Mesenteric fat pad (tissue), 1 donor: ENCODE measurements at places on chromosomes 11 and 22.

DNA sequence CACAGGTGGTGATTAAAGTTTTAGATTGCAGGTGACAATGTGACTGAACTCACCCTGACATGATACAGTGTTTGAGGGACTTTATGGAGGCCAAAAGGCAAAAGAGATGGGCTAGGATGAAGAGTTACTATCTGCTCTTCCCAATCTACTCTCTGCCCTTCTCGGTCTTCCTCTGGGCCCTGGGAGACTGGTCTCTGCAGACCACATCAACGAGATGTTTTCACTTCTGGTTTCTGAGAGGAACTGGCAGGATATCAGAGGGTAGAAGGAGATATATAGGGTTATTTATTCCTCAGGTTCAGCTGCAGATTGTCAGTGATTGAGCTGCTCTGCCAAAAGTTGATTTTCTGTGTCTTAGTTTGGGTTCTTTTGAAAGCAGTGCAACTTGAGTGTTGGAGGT lies 32.4 kb upstream of the CD44 start:
- no peak for DNase-seq

GRCh38 chr11:60855726-60856633 lies at the start of gene PTGDR2:
Gene PTGDR2 (minus strand): TSS chr11:60855950. CDS start chr11:60853722, 2,228 bp downstream.
- DNase-seq = no peak

DNA sequence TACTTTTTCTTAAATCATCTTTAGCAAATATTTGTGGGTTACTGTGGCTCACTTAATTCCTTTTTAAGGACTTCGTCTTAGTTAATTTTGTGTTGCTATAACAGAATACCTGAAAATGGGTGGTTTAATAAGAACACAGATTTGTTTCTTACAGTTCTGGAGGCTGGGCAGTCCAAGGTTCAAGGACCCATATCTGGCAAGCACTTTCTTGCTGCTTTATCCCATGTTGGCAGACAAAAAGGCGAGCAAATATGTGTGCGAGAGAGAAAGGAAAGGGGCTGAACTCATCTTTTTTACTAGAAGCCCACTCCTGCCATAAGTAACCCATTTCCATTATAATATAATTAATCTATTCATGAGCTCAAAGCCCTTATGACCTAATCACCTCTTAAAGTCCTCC lies 246.2 kb downstream of the GRM5 start:
- DNase-seq = no peak

GRCh38 chr11:15888556-15889345 lies 467.6 kb downstream of the SOX6 start:
- no peak for DNase-seq

GRCh38 chr11:1226226-1226985 lies 3.5 kb downstream of the MUC5B start:
- peak; percentile 87 for DNase-seq

GRCh38 chr11:43644621-43645299 lies 35.8 kb upstream of the HSD17B12 start:
- no peak for DNase-seq

- no peak for DNase-seq
These were observed 9.1 kb upstream of the SESN3 start for GRCh38 chr11:95239871-95240649.

DNA sequence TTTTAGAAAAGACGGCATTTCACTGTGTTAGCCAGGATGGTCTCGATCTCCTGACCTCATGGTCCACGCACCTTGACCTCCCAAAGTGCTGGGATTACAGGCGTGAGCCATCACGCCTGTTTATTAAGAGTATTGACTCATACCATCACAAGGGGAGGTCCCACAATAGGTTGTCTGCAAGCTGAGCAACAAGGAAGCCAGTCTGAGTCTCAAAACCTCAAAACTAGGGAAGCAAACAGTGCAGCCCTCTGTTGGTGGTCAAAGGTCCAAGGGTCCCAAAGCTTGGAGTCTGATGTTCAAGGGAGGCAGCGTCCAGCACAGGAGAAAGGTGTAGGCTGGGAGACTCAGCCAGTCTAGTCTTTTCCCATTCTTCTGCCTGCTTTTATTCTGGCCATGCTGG lies 32.8 kb upstream of the LDLRAD3 start:
- DNase-seq = no peak

GRCh38 chr11:62394825-62395538 lies 23.9 kb upstream of the SCGB1A1 start:
- peak; percentile 92 for DNase-seq

GRCh38 chr11:69868006-69868810 lies 49.0 kb upstream of the FGF3 start:
- DNase-seq = no peak

DNA sequence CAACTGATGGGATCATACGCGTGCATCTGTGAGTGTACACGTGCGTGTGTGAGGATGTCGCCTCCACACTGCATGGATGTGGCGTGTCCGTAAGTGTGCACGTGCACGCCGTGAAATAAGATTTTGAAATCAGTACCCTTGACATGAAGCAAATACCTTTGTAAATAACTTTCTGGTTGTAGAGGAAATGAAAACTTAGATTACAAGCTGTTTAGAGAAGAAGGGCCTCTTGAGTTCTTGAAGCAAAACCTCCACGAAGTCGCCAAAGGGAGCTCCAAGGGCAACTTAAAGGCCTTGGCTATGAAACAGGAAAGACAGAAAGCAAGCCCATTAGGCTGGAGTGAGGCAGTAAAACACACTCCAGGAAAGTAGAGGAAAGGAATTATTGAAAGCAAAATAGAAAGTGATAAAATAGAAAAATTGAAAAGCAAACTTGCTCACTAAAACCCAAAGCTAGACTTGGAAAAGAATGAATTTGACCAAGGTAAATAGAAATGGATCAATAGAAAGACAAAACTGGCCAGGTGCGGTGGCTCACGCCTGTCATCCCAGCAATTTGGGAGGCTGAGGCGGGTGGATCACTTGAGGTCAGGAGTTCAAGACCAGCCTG lies 29.7 kb upstream of the TOLLIP start:
- peak; percentile 35 for DNase-seq
